Hepatic stellate cell (primary cell): ENCODE measurements at places on chromosomes 13 and 19.

DNA sequence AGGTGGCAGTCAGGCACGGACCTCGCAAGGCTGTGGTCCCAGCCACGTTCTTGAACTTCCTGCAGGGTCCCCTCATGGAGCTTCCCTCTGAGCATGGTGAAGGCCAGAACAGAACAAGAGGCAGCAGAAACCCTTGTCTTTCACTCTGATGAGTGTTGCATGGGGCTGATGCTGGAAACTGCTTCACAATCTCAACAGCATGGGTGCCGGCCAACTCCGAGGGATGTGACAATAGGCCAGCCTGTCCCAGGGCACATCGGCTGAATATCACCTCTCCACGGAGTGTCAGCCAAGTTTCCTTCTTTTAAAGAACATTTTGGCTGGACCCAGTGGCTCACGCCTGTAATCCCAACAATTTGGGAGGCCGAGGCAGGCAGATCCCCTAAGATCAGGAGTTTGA lies 173.9 kb downstream of the FOXO1 start:
- no peak for DNase-seq

DNA sequence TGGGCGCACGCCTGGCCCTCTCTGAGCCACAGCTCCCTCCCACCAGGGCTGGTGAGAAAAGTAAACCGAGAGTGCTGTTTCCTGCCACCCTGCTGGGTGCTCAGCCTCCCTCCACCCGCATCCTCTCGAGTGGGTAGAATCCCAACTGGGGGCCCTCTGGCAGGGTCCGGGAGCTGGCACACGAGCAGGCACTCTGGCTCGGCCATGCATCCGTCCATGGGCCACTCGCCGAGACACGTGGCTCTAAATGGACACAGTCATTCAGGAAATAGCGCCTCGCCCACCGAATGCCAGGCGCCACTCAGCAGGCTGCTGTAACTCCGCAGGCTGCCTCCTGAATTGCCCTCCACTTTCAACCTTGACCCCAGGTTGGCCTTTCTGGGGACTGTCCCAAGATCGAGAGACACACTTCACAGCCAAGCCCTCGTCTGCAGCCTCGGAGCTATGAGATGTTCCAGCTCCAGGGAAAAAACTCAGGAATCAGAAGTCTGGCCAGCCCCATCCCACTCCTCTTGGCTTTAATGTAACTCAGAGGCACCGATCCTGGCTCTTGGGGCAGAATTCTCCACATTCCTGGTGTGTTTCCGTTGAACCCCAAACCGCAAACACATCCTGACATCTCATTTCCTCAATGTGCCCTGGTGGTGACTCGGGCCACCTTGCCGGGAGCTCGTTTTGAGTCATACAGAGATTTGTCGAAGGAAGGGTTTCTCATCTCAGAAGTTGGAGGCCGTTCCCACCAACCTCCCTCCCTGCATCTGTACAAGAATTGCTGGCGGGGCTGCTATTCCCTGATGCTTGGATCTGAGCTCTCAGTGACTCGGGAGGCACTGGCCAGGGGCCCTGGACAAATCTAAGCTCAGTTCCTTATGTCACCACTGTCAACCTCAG lies 14.1 kb downstream of the KLF2 start:
- DNase-seq, result peak; percentile 90

DNA sequence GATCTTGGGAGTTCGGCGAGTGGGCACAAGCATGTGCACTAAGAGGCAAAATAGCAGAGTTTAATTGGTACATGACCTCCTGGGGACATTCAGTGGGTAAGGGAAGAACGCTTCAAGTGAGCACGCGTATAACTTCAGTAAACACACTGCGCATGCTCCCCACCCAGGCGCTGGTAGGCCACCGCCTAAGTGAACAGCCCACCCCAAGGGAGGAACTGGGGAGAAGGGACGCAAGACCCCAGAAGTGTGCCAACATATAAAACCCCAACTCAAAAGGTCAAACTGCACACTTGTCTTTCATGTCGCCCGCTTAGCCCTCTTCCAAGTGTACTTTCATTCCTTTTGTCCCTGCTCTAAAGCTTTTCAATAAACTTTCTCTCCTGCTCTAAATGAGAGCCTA lies 10.5 kb upstream of the NTN5 start:
- peak; percentile 26 for DNase-seq

DNA sequence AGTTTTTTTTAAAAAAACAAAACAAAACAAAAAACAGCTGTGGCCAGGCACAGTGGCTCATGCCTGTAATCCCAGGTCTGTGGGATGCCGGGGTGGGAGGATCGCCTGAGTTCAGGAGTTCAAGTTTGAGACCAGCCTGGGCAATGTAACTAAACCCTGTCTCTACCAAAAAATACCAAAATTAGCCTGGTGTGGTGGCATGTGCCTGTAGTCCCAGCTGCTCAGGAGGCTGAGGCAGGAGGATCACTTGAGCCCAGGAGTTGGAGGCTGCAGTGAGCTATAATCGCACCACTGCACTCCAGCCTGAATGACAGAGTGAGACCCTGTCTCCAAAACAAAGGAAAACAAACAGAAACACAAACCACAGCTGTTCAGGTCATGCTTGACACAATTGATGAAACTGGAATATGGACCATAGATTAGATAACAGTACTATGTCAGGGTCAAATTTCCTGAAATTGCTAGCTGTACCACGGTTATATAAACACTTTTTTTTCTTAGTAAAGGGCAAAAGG lies 6.9 kb upstream of the ANGPTL4 start:
- no peak for DNase-seq

DNA sequence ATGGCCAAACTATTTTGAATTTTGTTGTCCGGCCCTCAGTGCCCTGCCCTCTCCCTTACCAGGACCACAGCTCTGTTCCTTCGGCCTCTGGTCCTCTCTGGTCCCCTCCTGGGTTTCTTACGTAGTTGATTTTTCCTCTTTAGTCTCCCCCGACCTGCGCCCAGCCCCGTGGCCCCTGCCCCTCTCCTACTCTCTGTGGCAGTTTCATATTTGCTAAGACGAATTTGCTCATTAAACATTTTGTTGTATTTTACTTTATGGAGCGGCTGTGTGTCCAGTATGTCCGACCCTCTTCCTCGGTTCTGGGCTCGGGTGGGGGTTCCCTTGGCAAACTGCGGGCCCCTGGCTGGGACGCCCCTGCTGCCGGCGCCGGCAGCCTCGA lies 576 bp upstream of the EPN1 start:
- no peak for DNase-seq

DNA sequence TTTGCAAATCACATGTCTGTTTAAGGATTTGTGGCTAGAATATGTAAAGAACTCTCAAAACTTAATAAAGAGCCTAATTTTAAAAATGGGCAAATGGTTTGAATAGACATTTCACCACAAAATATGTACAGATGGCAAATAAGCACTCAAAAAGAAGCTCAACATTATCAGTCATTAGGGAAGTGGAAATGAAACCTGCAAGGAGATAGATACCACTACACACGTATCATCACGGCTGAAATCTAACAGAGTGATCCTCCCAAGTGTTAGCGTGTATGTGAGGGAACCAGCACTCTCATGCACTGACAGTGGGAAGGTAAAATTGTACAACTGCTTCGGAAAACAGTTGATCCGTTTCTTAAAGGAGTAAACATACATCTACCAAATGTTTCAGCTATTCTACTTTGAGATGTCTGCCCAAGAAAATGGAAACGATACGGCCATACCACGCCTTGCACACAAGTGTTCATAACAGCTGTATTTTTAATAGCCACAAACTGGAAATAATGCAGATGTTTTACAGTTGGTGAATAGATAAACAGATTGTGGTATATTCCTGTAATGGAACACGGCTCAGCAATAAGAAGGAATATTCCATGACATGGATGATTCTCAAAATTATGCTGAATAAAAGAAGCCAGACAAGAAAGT lies 14.5 kb downstream of the ARHGEF7 start:
- DNase-seq, result no peak

- no peak for DNase-seq
Measured at GRCh38 chr13:75353781-75354193, 128.2 kb downstream of the TBC1D4 start.

- no peak for DNase-seq
Measured at GRCh38 chr13:35283856-35284255, 192.6 kb downstream of the MAB21L1 start.

- DNase-seq, result no peak
Measured at GRCh38 chr13:106416645-106417044, 118.8 kb downstream of the EFNB2 start.

- peak; percentile 57 for DNase-seq
Measured at GRCh38 chr19:34960103-34960805, 3.8 kb downstream of the ZNF792 start.

GRCh38 chr13:97224544-97225300 lies 2.6 kb downstream of the MBNL2 start:
- DNase-seq, result no peak

DNA sequence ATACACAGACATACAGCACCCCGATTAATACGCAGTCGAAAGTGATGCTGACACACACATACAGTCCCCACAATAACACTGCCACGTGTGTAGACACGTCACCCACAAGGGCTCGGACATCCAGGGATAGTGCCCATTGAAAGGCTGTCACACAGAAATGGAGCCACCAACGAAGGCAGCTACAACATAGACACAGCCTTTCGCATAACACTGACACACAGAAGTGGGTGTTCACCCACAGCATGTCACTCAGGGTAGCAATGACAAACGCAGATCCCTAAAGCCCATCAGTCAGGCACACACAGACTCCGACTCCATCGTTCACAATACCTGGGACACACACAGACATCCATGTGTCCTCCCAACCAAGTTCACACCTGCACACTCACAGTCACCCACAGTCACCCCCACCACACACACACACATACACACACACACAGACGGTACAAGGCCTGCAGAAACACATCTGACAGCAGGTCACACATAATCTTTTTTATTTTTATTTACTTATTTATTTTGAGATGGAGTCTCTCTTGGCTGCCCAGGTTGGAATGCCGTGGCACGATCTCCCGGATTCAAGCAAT lies 10.4 kb upstream of the NANOS3 start:
- no peak for DNase-seq

GRCh38 chr13:80214521-80214991 lies 126.4 kb downstream of the SPRY2 start:
- DNase-seq, result no peak

GRCh38 chr19:48716562-48717291 lies 2.8 kb downstream of the MAMSTR start:
- DNase-seq, result no peak

GRCh38 chr13:114112231-114112825 lies 20.1 kb downstream of the RASA3 start:
- no peak for DNase-seq

DNA sequence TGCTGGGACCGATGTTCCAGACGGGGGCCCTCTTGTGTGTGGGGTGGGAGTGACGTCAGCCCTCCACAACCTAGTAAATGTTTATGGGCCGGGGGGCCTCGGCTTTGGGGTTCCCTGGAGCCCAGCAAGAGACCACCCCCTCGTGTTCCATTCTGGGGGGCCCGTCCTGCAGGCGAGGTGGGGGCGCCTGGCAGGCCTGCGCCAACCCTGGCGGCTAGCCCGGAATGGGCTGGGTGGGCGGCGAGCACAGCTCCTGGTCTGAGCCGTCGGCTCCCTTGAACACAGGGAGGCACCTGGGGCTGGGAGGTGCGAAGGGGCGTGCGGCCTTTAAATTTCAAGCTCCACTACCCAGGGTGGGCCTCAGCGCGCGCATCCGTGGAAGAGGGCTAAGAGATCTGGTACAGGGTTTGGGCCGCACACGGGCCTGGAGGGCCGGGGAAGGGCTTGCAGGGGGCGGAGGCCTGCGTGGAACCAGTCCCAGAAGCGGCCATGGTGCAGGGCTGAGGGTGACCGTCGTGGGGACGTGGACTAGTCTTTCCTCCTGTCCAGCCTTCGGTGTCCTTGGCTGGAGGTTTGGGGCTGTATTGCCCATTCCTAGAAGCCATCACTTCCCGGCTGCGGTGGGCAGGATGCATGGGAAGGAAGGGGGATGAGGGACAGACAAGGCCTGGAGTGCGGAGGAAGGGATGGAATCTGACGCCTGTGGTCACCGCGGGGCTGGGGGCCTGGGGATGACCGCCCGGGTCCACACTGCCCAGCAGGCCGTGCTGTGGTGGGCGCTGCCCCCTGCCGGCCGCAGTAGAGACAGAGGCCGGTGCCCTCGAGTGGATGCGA lies 11.4 kb downstream of the NDUFA11 start:
- peak; percentile 70 for DNase-seq

- DNase-seq, result no peak
Measured at GRCh38 chr13:21465710-21466160, 6.6 kb upstream of the ZDHHC20 start.

DNA sequence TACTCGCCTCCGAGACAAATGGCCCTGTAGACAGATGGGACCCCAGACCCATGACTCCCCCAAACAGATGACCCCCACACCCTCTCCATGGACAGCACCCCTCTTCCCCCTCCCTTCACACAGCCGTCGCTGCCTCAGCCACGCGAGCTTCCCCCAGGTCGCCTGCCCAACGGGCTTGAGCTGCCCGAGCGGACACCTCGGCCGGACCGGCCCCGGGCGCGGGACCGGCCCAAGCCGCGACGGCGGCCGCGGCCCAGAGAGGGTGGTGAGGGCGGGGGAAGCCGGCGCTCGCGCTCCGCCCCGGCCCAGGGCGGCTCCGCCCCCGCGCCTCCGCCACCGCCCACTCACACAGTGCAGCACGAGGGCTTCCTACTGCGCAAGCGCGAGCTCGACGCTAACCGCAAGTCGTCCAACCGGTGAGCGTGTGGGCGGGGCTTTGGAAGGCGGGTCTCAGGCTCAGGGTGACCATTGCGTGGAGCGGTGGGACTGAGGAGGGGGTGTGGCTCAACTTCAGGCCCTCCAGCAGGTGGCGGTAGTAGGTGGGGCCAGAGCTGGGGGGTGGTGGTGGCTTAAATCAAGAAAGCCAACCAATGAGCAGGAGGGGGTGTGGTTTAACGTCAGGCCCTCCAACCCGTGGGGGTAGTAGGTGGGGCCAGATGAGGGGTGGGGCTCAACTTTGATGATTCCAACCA lies 6.2 kb upstream of the SHKBP1 start:
- DNase-seq, result peak; percentile 99

- DNase-seq, result no peak
Measured at GRCh38 chr13:99218545-99218944, 17.9 kb downstream of the UBAC2 start.

DNA sequence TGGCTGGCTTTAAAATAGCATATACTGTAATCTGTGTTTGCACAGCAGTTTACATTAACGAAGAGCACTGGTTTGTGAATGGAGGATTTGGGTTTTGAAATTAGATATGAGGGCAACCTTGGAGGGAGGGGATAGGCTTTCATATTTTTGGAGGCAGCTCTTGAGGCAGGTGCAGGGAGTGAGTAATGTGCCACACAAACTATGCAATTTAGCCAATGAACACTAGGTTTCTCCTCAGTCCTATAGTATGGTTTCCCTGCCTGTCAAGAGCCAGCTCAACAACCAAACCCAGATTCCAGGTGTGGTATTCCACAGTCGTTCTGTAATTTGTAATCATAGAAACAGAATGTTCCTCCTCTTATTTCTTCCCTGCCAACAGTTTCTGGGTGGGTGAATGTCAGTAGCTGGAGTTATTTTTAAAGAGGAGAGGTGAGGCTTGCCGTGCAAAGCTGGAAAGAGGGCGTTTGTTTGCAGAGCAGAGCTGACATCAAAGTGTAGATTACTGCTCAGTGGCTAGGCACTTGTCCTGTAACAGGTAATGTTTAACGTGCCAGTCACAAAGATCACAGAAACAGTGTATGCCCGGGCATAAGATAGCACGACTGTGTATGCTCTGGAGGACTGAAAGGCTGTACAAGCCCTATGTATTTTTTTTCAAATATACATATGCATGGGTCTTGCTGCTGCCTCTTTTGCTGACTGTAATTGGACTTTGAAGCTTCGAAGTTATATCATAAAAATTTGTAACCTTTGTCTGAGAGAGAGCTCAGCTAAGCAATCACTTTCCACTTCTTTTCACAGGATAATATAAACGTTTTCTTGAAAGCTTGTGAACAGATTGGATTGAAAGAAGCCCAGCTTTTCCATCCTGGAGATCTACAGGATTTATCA lies 124.2 kb downstream of the LMO7 start:
- no peak for DNase-seq

- no peak for DNase-seq
Measured at GRCh38 chr19:51751655-51752054, at the start of gene FPR1. TSS of gene FPR1 (minus strand) at chr19:51751878. CDS start at chr19:51746994, 4,884 bp downstream.
